MCF 10A (cell line): ENCODE measurements at places on chromosomes 6 and 20. TPM values are rescaled to one million over a fixed set of nuclear protein-coding genes. Genes with fewer than 3 reads are reported as not detected.

GRCh38 chr6:110953633-110954303 lies 4.7 kb upstream of the GTF3C6 start:
- H3K27ac ChIP-seq = peak overlapping the region; percentile 88
- H3K4me1 ChIP-seq = peaks cover 15% of the 10 kb centered on the region
- no peaks in the 10 kb centered on the region for H3K27me3 ChIP-seq
- H3K36me3 ChIP-seq = no peaks in the 10 kb centered on the region

- DNase-seq = no peak
- no peaks in the 10 kb centered on the region for H3K4me1 ChIP-seq
- no peak overlapping the region for H3K4me3 ChIP-seq
- H3K27ac ChIP-seq = no peak overlapping the region
- H3K27me3 ChIP-seq = no peaks in the 10 kb centered on the region
Observed at GRCh38 chr20:8876366-8876765, 192.5 kb upstream of the PLCB4 start.

GRCh38 chr6:71582820-71583219 lies 294.2 kb downstream of the OGFRL1 start:
- no peaks in the 10 kb centered on the region for H3K4me1 ChIP-seq
- H3K4me3 ChIP-seq = no peak overlapping the region
- H3K27ac ChIP-seq = no peak overlapping the region
- H3K27me3 ChIP-seq = no peaks in the 10 kb centered on the region

- H3K27me3 ChIP-seq = no peaks in the 10 kb centered on the region
- DNase-seq = no peak
- no peak overlapping the region for H3K4me3 ChIP-seq
- no peaks in the 10 kb centered on the region for H3K4me1 ChIP-seq
- H3K27ac ChIP-seq = no peak overlapping the region
Observed at GRCh38 chr6:137190583-137191094, 17.2 kb upstream of the IL22RA2 start.

- no peak for DNase-seq
- peaks cover 17% of the 10 kb centered on the region for H3K4me1 ChIP-seq
- peaks cover 23% of the 10 kb centered on the region for H3K36me3 ChIP-seq
- H3K27me3 ChIP-seq = no peaks in the 10 kb centered on the region
- H3K27ac ChIP-seq = no peak overlapping the region
- no peak overlapping the region for H3K4me3 ChIP-seq
Observed at GRCh38 chr20:33810259-33810658, 889 bp upstream of the CHMP4B start.

DNA sequence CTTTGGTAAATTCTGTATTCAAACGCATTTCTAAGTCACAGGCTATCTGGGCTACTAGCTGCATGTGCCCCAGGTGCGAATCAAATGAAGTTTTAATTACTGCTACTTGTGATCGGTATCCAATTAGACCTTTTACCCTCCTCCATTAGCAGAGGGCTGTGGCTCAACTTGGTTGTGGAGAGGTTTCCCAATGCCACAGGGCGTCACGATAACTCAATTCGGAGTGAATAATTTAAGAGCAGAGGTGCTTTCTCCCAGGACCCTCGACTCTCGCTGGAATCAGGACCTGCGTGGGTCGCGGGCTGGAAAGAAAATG lies 640 bp downstream of the SAYSD1 start:
- no peaks in the 10 kb centered on the region for H3K27me3 ChIP-seq
- peak overlapping the region; percentile 95 for H3K4me3 ChIP-seq
- peak overlapping the region; percentile 97 for H3K27ac ChIP-seq
- DNase-seq = no peak
- H3K36me3 ChIP-seq = no peaks in the 10 kb centered on the region

- no peak overlapping the region for H3K4me3 ChIP-seq
- peaks cover 72% of the 10 kb centered on the region for H3K27me3 ChIP-seq
- no peak for DNase-seq
- no peak overlapping the region for H3K27ac ChIP-seq
- H3K36me3 ChIP-seq = no peaks in the 10 kb centered on the region
Observed at GRCh38 chr6:32665661-32666060, 796 bp downstream of the HLA-DQB1 start.

GRCh38 chr6:125510405-125510804 lies 208.6 kb upstream of the HDDC2 start:
- no peak overlapping the region for H3K27ac ChIP-seq
- H3K27me3 ChIP-seq = peaks cover 87% of the 10 kb centered on the region
- DNase-seq = no peak
- H3K4me1 ChIP-seq = no peaks in the 10 kb centered on the region
- H3K4me3 ChIP-seq = no peak overlapping the region
- H3K36me3 ChIP-seq = no peaks in the 10 kb centered on the region

DNA sequence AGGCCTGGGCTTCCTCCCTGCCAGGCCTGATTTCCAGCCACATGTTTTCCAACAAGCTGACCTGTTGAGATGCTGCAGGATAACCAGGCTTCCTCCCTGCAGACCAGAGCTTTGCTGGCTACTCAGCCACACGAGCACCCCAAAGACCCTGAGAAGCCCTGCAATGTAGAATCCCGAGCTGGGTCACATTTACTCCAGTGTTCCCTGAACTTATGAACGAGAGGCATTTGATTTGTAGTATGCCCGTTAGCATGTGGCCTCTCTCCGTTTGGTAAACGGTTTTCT lies 4.0 kb downstream of the SIRPA start:
- H3K27me3 ChIP-seq = no peaks in the 10 kb centered on the region
- H3K36me3 ChIP-seq = peaks cover 16% of the 10 kb centered on the region
- peaks cover 22% of the 10 kb centered on the region for H3K4me1 ChIP-seq
- no peak overlapping the region for H3K27ac ChIP-seq

DNA sequence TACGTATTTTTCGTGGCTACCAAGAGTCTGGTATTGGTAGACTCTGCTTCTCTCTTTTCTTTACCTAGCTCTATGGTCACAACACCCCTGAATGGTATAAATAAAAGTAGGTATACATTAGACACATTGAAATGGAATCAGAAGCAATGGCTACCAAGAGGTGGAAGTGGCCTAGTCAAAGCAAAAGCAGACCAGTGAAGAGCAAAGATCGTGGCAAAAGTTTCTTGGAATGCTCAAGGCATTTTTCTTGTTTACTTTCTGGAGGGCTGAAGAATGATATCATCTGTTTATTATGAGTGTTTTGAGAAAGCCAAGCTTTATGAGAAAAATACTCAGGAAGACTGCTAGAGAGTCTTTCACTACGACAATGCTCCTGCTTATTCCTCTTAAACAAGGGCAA lies 28.6 kb upstream of the MOCS1 start:
- H3K36me3 ChIP-seq = no peaks in the 10 kb centered on the region
- no peak overlapping the region for H3K27ac ChIP-seq
- no peak overlapping the region for H3K4me3 ChIP-seq
- no peak for DNase-seq
- no peaks in the 10 kb centered on the region for H3K4me1 ChIP-seq

DNA sequence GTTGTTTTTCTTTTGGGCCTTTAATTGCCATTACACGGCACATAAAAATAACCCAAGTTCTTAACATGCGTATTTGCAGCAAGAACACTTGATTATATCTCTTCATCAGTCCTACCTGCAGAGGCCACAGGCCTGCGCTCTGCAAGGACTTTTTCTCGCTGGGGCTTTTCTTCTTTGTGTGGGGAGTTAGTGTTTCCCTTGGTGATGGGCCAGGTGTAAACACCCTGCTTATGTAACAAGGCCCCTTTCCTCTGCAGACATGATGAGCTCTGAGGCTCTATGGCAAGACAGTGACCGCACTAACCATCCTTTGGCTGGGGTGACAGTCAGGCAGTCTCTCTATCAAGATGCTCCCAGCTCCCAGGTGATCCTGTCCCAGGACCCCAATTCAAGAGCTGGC lies 97.8 kb upstream of the PCSK2 start:
- no peak for DNase-seq
- peaks cover 9% of the 10 kb centered on the region for H3K27me3 ChIP-seq
- no peak overlapping the region for H3K4me3 ChIP-seq
- no peak overlapping the region for H3K27ac ChIP-seq

DNA sequence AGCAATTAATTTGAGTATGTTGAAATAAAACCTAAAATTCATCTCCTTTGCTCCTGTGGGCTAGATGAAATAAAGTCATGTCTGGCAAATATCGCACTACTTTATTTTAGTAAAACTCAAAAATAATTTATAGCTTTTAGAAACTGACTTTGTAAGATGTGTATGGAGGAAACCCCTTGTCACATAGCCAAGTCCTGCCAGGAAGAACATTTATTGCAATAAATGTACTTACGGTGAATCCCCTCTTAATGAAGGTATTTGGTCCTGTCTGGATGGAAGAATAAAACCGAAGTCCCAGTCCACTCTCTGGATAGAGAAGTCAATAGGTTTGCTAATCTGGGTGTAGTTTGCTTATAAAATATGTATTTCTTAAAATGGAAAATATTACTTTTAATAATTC lies 1226.8 kb upstream of the MAP3K7 start:
- H3K4me1 ChIP-seq = peaks cover 6% of the 10 kb centered on the region
- H3K27ac ChIP-seq = no peak overlapping the region
- no peak for DNase-seq
- no peak overlapping the region for H3K4me3 ChIP-seq
- no peaks in the 10 kb centered on the region for H3K36me3 ChIP-seq

- no peak overlapping the region for H3K27ac ChIP-seq
- no peak overlapping the region for H3K4me3 ChIP-seq
- no peaks in the 10 kb centered on the region for H3K27me3 ChIP-seq
- no peak for DNase-seq
- peaks cover 15% of the 10 kb centered on the region for H3K36me3 ChIP-seq
Observed at GRCh38 chr6:30035784-30036183, 25.3 kb upstream of the POLR1H start.

GRCh38 chr20:41185013-41185757 lies 47.8 kb downstream of the PLCG1 start:
- H3K27me3 ChIP-seq = no peaks in the 10 kb centered on the region
- no peaks in the 10 kb centered on the region for H3K36me3 ChIP-seq
- no peak for DNase-seq
- no peak overlapping the region for H3K4me3 ChIP-seq

GRCh38 chr6:117555882-117556498 lies 46.3 kb downstream of the GOPC start:
- no peak overlapping the region for H3K4me3 ChIP-seq
- no peaks in the 10 kb centered on the region for H3K27me3 ChIP-seq
- no peak overlapping the region for H3K27ac ChIP-seq
- DNase-seq = peak; percentile 67

GRCh38 chr6:111076024-111076695 lies 11.1 kb upstream of the SLC16A10 start:
- no peaks in the 10 kb centered on the region for H3K4me1 ChIP-seq
- no peaks in the 10 kb centered on the region for H3K36me3 ChIP-seq
- no peak overlapping the region for H3K4me3 ChIP-seq
- H3K27ac ChIP-seq = no peak overlapping the region
- no peak for DNase-seq

- no peaks in the 10 kb centered on the region for H3K36me3 ChIP-seq
- H3K27ac ChIP-seq = no peak overlapping the region
- DNase-seq = no peak
- no peaks in the 10 kb centered on the region for H3K27me3 ChIP-seq
- peak overlapping the region; percentile 25 for H3K4me3 ChIP-seq
- H3K4me1 ChIP-seq = peaks cover 19% of the 10 kb centered on the region
Observed at GRCh38 chr6:128422200-128422599, 98.2 kb downstream of the PTPRK start.

- no peak for DNase-seq
- H3K4me3 ChIP-seq = peak overlapping the region; percentile 31
- peak overlapping the region; percentile 5 for H3K27ac ChIP-seq
- no peaks in the 10 kb centered on the region for H3K27me3 ChIP-seq
- peaks cover 16% of the 10 kb centered on the region for H3K4me1 ChIP-seq
Observed at GRCh38 chr6:35668096-35668495, 20.6 kb downstream of the FKBP5 start.

GRCh38 chr6:159999240-159999671 lies 30.4 kb downstream of the IGF2R start:
- no peak overlapping the region for H3K4me3 ChIP-seq
- H3K4me1 ChIP-seq = peaks cover 43% of the 10 kb centered on the region
- no peak for DNase-seq
- H3K27me3 ChIP-seq = no peaks in the 10 kb centered on the region
- peaks cover 33% of the 10 kb centered on the region for H3K36me3 ChIP-seq

GRCh38 chr6:149160943-149161342 lies 156.6 kb upstream of the TAB2 start:
- no peak for DNase-seq
- H3K4me1 ChIP-seq = no peaks in the 10 kb centered on the region
- H3K4me3 ChIP-seq = no peak overlapping the region
- H3K27ac ChIP-seq = no peak overlapping the region

DNA sequence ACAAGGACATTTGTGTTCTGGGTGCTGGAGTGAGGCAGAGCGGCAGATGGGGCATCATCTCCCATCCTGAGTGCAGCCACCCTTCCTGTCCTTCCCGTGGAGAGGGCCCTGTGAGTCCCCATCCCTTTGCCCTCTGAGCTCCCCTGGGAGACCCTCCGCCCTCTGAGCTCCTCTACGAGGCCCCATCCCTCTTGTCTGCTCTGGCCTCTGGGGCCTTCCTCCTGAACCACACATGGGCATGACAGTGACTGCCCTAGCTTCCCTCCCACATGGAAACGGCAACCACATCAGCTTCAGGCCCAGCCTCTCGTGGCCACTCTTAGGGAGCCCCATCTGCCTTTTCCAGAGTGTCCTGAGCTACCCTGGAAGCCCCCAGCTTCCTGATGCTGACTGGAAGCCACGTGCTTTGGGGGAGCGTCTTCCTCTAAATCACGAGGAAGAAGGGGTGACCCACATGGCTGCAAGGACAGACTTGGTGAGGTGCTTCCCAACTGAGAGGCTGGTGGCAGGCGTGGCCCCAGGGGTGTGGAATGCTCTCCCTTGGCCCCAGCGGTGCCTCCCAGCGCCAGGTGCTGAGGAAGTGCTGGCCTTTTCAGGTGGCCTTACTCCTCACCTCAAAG lies 52.6 kb downstream of the GINS1 start:
- peaks cover 12% of the 10 kb centered on the region for H3K27me3 ChIP-seq
- DNase-seq = no peak
- H3K27ac ChIP-seq = no peak overlapping the region

- H3K27ac ChIP-seq = no peak overlapping the region
- no peaks in the 10 kb centered on the region for H3K36me3 ChIP-seq
- H3K4me1 ChIP-seq = peaks cover 7% of the 10 kb centered on the region
- no peaks in the 10 kb centered on the region for H3K27me3 ChIP-seq
- DNase-seq = no peak
Observed at GRCh38 chr6:169156793-169157147, 96.9 kb downstream of the THBS2 start.

GRCh38 chr6:11218102-11218442 lies 14.4 kb downstream of the NEDD9 start:
- no peaks in the 10 kb centered on the region for H3K27me3 ChIP-seq
- no peak overlapping the region for H3K4me3 ChIP-seq
- H3K4me1 ChIP-seq = peaks cover 17% of the 10 kb centered on the region

The OOEP gene
- total RNA-seq = not detected in 2 replicates

The LGSN gene
- total RNA-seq = not detected in 2 replicates

The VNN1 gene
- 3.5 and 5.4 TPM in 2 replicates for total RNA-seq

The CCHCR1 gene
- 18.4 and 21.4 TPM in 2 replicates for total RNA-seq

The PRDM13 gene
- not detected in 2 replicates for total RNA-seq

The TEAD3 gene
- total RNA-seq = 11.1 and 13.3 TPM in 2 replicates

The GINS1 gene
- 5.2 and 6.0 TPM in 2 replicates for total RNA-seq

The SUMO4 gene
- 1.6 and 2.1 TPM in 2 replicates for total RNA-seq

The C20orf202 gene
- total RNA-seq = not detected in 2 replicates

The MEP1A gene
- not detected in 2 replicates for total RNA-seq

The MAFB gene
- total RNA-seq = 15.9 and 19.7 TPM in 2 replicates

The ZCCHC3 gene
- 11.7 and 12.1 TPM in 2 replicates for total RNA-seq

The FOXA2 gene
- total RNA-seq = 1.1 and 1.4 TPM in 2 replicates

The ENTPD6 gene
- total RNA-seq = 98.0 and 99.5 TPM in 2 replicates
